Retinal pigment epithelial cell (primary cell): ENCODE measurements at places on chromosomes 6 and 20.

GRCh38 chr6:124995131-124995530 is 32.9 kb downstream of the RNF217 start:
- no peak for DNase-seq

GRCh38 chr6:55713436-55713835 is 134.4 kb upstream of the HMGCLL1 start:
- DNase-seq: no peak

DNA sequence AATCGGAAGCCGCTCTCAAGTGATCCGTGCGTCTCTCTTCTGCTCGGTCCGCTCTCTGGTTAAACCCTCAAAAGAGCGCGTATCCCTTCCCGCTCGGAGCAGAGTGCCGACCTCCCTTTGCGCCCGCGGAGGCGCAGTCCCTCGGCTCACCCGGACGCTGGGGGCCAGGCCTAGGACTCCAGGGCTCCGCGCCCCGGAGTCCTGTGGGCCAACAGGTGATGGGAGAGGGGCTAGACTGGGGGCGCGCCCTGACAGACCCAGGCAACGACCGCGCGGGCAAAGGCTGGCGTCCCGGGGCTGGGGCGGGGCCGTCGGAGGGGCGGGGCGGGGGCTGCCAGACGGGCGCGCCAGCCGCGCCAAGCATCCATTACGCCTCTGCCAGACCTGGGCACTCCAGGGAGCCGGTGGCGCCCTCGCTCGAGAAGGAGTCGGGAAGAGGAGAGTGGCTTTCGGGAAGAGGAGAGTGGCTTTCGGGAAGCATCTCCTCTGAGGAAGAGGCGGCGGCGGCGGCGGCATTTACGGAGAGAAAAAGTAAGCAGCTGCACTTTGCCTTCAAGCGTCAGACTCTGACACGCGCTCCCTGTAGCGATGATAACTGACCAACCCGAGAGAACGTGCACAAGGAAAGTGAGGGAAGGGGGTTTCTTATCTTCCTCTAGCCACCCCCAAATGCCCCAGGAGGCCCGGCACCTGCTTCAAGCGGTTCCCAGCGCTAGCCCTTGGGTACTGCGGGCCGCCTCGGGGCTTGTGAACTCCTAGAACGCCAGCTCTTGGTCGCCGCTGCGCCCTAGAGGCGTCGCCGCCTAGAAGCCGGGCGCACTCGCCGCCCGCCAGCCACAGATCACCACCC is 2.6 kb downstream of the EPHA7 start:
- DNase-seq: no peak

GRCh38 chr6:42550277-42550676 is 13.6 kb upstream of the UBR2 start:
- no peak for DNase-seq

DNA sequence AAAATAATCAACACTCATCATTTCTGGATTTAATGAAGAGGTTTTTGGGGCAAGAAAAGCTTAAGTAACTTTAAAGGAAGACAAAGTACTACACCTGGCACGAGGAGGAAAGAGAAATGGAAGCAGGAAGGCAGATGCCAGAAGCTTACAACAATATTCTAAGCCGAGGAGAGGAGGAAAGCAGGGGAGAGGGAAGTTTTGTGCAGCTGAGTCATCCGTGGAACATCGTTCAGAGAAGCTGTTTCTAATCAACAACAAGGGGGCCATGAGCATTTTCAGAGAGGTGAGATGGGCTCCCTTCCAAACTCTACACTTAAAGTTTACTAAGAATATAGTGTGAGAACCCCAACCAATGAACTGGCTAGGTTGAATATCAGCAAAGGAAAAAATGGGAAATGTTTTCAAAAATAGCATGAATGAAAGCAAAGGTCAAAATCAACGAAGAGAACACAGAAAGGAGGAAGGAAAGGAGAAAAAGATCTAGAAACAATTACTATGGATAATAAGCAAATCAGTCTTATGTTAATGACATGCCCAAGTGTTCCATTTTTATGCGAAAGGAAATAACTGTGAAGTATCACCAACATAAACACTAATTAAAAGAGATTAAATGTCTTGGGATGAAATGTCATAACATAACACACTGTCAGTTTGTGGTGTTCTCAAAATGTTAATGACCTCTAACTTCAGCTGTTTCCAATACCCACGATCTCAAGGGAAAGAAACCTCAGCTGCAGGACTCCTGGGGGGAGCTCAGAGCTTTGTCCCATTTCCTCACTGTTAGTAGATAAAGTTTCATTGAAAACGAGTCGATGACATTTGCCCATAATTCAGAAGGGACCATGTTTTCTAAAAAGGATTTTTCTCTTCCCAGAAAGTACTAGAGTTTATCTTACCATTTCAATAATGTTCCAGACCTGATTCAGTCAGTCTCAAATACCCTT is 203.4 kb upstream of the STXBP5 start:
- no peak for DNase-seq

DNA sequence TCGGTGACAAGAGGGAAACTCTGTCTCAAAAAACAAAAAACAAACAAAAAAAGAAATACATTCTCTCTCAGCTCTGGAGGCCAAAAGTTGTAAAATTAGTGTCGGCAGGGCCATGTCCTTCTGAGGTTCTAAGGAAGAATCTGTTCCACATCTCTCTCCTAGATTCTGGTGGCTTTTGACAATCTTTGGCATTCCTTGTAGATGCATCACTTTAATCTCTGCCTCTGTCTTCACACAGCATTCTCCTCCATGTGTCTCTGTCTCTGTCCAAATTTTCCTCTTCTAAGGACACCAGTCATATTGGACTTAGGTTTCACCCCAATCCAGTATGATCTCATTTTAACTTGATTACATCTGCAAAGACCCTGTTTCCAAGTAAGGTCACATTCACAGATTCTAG is 9.1 kb downstream of the PPP2R5D start:
- DNase-seq: no peak

GRCh38 chr6:138716971-138717665 is 56.5 kb upstream of the CCDC28A start:
- no peak for DNase-seq

DNA sequence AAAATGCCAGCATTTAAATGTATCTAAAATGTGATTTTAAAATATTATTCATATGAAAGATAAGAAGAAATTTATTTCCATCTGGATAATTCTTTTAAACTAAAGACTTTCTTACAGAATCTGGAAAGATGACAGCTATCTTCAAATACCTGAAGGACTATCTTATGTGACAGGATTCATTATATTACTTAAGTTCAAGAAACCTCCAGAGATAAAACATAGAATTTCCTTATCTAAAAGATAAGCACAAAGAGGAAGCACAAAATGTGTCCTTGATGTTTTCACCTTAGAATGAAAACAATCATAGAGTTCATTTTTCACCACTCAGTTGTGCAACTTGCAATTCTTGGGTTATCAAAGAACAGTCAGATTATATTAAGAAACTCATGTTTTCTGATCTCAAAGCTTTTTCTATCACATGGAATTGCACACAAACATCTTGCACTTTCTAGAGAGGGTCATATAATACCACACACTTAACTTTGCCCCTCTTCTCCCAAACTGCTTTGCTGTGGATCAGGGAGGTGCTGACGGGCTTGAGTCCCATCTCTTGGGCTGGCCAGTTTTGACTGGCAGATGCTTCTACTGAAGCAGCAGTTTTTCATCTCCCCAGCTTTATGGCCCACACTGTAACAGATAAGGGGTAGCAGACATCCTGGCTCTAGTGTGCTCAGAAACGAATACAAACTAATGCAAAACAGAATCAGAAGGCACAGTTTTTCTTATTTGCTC is 467.4 kb downstream of the CDC5L start:
- no peak for DNase-seq

- no peak for DNase-seq
These were observed 183.9 kb downstream of the GRM1 start for GRCh38 chr6:146212781-146213180.

DNA sequence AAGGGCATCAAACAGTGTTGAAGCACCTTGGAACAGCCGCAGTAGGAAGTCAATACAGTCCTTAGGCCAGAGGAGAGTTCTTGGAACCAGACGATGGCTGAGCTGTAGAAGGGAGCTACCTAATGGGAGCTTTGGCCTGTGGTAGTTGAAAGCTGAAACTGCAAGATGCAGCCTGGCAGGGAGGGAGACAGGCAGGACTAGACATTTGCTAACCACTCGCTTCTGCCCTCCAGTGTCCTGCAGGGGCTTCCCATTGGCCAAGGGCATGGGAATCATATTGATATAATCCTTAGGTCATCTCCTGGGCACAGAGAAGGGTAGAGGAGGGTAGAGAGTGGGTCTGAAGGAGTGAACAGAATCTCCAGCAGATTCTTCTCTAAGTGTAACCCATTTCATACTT is 60.4 kb downstream of the TPD52L1 start:
- no peak for DNase-seq

DNA sequence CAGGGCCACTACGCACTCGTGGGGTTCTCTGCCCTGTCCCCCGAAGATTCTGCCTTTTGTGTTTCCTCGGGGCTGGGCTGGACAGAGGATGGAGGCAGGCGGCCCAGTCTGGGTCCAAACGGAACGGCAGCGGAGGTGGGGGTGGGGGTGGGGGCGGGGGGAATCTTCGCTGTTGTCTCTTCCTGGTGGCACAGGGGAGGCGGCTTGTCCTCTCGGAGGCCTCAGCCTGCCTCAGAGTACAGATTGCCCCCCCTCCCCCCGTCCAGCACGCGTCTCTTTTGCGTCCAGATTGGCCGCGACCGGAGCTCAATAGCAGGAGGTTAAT is 1.4 kb upstream of the INSM1 start:
- DNase-seq: no peak

- DNase-seq: no peak
These were observed 541.8 kb upstream of the NRSN1 start for GRCh38 chr6:23584134-23584763.
